HS-5 (cell line): ENCODE measurements at places on chromosomes 7 and 10.

GRCh38 chr7:142863891-142864685, 9.2 kb downstream of the EPHB6 start:
- no peak for DNase-seq

DNA sequence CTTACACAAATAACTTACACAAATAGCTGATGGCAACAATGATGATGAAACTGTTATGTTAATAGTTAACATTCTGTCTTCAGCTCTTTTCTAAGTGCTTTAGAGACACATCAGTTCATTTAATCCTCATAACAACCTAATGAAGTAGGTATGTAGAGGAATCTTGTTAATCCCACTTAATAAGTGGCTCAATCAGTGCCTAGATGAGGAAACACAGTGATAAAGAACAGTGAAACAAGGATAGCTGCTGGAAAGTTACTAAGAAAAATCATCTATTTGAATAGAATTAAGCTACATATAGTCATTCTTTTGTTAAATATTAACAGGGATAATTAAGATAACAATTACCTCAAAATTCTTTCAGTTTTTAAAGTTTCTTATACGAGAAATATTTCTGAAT, 487.6 kb downstream of the ARL4A start:
- no peak for DNase-seq

DNA sequence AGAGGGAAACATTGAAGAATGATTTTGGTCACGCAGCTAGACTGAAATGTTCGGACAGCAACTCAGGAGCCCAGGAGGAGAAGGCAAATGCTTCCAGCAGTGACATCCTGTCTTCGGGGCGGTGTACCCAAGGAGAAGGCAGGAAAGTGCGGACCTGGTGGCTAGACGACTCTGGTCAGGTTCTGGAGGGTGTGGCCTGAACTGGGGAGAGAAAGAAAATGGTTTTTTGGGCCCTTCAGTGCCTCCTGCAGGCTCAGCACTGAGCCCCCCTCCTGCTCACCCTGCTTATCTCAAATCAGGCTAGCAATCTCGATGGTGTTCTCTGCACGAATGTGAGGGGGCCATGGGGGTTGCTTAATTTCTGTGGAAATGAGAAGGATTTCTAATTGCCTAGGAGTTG, 26.7 kb upstream of the TARP start:
- no peak for DNase-seq

DNA sequence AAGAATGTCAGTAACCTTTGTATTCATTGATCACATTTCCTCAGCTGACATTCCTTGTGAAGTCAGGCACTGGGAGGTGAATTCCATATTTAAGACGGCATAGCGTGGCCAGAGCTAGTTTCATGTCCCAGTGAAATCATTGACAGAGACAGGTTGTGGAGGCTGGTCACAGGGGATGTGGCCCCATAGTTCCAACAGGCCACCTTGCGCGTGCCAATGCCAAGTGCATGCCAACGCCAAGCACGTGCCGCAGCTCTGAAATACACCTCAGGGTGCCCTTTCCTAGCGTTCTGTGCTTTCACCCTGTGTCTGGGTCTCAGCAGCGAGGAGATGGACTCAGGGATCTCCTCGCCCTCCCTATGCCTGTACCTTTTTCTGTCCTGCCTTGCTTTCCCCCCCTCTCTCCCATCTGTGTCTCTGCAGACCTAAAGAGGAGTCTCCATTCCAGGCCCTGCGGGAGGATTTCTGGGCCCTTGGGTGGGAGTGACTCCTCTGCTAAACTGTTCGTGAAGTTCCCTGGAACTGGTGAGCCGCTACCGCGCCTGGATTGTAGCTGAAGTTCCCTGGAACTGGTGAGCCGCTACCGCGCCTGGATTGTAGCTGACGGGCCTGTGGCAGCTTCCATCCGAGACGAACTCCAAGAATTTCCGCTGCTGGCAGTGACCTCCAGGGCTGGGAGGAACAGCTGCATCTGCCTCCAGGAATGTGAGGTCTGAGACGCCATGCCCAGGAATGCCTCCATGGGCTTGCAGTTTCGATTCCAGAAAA, 19.7 kb downstream of the AQP1 start:
- no peak for DNase-seq
